ENCODE measurements at places on chromosomes 3 and 15.

DNA sequence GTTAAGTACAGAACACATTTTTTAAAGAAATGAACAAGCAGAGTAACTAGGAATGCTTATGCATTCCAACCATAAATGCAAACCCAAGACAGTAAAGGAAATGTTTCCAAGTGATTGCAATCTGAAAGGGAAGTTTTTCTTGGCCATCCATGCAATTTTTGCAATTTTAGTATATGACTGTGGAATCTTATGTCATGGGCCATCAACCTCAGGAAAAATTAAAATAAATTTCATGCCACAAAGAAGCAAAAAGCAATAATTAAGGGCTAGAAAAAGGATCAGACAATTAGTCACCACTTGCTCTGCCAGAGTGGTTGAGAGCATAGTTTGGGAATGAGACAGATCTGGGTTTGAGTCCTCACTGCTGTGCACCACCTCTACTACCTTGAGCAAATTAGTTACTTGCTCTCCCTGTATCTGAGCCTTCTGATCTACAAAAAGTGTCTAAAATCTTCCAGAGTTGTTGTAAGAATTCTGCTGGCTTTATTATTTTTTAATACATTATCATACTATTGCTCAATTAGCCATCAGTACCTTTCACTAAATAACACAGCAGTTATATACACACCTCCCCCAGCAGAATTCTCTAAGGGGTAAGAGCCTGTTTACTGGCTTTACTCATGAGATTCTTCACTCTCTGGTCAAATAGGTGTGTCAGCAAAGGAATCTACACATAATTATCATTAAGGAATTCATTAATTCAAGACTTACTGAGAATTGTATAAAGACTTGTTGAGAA, 49.7 kb upstream of the FBN1 start:
- no peak for DNase-seq

GRCh38 chr15:67564021-67564967, 21.8 kb downstream of the MAP2K5 start:
- no peak for DNase-seq

DNA sequence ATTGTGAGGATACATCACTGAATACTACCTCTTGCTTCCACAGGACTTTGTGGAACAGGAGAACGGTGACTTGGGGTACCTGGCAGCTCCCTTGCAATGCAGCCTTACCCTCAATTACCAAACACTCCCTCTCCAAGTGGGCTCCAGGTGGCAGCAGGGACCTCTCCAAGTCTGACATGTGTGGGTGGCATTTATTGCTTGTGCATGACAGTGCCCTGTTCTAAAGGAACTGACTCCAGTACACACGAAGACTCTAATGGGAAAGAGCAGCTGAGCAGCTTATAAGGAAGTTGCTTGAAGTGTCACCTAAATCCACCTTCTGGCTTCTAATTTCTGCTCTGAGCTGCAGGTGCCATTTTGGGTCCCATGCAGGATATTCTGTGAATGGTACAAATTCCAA, 174.1 kb upstream of the SLCO3A1 start:
- no peak for DNase-seq

DNA sequence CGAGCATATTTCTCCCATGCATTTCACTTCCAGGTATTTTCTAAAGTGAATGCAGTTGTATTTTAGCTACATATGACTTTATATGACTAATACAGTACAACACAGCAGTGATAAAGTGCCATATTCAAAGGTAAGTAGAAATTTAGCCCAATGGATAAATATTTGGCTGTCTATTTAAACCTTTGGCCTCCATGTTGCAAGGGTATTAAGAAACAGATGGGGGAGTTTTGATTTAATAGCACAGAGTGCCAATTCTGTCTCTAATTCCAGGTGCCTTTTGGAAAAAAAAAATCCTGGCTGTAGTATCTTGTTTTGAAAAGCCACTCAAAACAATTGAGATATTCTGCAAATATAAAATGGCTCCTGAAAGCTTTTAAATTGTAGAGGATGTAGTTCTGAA, 44.9 kb upstream of the SGO1 start:
- no peak for DNase-seq

DNA sequence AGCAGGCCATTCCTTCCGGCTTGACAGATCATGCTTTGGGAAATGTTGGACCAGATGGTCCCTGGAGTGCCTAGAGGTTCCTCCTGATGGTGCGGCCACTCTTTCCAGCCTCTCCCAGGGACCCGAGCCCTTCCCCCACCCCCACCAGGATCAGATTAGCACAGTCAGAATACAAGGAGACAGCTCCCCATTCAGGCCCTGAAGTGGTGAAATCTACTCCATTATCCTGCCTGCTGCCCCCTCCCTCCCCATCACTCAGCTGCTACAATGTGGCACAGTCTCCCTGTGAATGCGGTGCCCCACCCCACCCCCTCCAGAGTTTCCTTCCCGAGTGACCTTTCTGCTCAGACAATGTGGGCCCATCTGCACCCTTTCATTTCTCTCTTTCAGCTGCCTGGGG, 29.4 kb downstream of the RNU5B-1 start:
- DNase-seq: no peak

- DNase-seq: no peak
These were observed 21.0 kb downstream of the RFT1 start for GRCh38 chr3:53109190-53109589.

DNA sequence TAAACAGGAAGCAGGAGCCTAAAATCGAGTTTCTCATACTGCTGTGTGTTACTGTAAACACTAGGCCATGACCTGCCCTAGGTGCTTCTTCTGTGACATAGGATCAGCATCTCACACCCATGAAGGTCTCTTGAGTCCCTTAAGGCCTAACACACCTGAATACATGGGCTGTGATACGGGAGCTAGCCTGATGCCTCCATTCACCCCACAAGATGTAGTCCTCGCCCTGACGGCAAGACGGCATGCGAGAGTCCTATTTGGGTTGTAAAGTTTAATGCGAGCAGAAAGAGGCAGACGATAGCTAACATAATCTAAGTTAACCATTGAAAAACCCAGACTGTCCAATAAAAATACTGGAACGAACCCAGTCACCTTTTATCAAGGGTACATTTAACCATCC, 241.1 kb upstream of the ICE2 start:
- no peak for DNase-seq

DNA sequence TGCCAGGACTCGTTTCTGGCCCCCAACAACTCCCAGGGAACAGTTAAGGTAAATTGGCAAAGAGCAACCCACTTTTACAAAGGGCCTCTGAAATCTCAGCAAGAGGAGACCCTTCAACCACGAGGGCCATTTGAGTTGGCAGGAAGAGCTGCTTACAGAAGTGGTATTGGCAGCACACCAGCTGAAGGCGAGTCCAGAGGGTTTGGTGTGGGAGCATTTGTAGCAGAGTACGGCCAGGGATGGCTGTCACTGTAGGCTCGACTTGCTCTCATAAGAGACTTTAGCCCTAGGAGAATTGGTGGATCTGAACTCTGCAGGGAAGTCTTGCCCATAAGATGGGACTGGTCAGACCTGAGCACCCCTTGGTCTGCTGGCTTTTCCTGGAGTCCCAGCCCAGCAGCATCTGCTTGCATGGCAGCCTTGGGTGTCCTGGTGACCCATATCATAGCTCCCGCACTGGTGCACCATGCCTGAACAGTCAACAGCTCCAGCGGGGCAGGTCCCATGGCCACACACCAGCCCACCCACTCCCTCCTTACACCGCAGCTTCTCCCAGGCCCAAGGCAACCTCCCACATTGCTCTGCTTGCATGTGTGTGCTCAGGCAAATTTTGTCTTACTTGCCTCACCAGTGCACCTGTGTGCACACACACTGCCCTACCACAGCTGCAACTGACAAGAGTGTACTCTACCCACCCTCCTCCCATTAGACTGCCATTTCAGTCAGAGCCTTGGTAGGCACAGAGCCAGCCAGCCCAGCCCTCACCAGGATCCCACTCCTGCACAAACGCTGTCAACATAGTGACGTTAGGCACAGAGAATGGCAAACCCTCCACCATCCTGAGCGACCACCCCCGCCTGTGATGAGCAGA, 861.6 kb upstream of the DPPA4 start:
- no peak for DNase-seq

DNA sequence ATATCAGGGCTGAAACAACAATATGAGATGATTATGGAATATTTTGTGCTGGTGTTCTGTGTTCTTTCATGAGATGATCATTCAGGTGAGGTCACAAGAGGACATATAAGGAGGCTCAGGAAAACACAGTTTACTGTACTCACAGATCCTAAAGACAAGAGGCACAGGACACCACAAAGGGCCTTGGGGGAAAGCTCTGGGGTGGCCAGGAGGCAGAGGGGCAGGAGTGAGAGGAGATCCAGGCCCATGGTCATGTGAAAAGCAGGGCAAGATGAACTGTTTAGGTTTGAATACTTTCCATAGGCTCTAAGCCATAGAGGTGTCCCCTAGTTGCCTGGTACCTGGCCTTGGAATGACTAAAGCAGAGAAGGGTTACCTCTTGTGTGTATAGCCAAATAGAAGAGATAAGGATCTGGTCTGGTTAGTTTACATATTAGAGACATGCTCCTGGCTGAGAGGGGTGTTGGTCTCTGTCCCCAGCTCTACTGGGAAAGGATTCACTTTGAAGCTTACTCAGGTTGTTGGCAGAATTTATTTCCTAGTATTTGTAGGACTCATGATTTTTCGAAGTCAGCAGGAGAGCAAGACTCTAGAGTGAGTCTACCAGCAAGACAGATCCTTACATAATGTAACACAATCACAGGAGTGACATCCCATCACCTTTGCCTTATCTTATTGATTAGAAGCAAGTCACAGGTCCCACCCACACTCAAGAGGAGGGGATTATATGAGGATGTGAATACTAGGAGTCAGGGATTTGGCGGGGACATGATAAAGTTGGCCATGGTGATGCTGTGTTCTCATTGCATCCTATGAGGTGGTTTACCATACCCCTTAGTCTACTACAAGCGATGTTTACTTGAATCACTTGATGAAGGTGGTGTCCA, 11.3 kb upstream of the TM4SF1 start:
- DNase-seq: no peak

- no peak for DNase-seq
These were observed 303.8 kb downstream of the RPLP1 start for GRCh38 chr15:69756440-69756839.

DNA sequence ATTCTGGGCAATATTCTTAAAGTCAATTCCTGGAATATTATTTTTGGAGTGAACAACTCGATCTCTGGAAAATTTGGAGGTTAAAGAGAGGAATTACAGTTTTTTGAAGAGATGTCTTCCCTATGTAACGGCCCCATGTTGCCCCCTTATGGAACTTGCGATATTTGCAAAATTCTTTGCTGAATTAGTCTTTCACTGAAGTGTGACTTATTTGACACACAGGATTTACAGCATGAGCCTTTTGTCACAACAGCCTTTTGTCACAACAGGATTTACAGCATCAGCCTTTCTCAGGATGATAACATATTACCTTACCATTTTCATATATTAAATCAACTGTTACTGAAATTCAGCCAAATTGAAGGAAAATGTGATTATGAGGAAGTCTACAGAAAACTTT, 37.8 kb upstream of the SPTSSB start:
- DNase-seq: no peak

DNA sequence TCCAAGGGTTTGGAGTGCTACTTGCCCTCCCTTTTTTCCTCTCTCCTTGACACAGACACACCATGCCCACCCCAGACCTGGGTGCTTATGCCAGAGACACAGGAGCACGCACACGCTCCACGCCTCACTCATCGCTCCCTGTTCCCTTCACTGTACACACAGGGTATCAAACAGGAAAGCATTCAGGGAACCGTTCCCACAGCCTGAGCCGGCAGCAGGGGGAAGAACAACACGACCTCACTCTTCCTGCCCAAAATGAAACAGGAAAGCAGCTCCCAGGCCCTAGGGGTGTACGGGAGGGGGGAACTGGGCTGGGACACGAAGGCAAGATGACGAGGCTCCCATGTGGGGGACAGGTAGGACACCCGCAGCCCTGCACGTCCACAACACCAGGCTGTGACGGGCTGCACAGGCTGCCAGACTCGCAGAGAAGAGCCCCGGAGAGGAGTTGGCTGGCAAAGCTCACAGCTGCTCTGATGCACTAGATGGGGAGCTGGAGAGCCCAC, 11.2 kb downstream of the DLL4 start:
- no peak for DNase-seq

DNA sequence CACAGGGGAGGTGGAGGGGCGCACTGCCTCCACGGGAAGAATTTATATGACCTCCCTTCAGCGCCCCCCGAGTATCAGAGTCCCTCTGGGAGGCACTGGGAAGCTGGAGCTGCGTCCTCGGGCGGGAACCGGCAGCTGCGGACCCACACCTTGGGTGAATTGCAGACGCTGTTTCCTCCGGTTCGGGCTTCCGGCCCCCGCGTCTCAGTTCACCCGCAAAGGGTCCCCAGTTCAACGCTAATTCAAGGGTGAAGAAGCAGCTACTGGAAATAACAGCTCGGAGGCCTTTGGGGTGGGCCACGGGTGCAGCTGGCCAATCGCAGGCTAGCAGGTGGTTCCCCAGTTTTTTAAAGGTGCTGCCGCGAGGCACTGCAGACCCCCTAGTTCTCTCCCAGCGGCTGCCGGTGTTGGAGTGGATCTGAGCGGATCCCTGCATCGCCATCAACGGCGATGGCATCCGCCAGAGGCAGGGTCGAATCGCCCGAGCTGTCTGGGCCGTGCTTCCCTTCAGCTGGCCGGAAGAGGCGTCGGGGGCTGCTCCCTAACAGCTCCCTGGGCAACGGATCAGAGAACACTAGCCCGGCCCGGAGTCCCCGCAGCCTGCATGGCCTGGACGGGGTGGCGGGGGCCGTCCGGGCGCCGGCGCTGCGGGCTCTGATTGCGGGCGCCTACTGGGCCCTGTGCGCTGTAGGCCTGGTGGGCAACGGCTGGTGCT, 19.4 kb upstream of the ADAMTS7 start:
- DNase-seq: no peak

DNA sequence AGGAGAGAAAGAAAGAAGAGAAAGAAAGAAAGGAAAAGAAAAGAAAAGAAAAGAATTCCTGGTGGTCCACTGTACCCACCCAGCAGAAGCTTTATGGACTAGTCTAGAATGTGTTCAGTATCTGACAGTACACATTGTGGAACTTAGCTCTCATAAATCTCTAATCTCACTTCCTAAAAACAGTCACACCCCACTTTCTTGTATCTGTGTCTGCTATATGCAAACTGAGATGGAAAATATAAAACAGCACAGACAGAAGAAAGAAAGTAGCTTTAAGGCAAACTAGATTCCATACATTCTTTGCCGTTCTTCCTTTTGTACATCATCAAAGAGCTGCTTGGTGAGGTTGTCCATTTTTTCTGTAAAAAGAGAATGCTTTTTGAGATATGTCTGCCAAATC, 41.1 kb upstream of the GNB5 start:
- no peak for DNase-seq

- DNase-seq: no peak
These were observed 64.8 kb downstream of the OXNAD1 start for GRCh38 chr3:16329826-16330129.

DNA sequence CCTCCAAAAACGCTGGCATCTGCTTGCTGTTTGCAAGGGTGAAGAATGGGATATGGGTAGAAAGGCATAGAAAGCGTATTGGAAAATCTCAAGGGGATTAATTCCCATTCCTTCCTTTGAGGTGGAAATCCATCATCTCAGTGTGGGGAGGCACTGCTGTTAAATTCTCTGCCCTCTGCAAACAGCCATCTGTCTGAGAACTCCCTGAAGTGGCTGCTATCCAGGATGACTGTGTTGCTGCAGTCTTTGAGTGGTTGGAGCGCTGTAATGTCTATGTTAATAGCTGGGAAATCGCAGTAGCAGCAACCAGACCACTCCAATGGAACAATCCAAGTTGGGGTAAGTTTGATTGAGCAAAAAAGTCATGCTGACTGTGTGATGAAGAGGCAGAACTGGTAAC, 625.9 kb downstream of the NLGN1 start:
- no peak for DNase-seq

Data from stimulated activated CD4-positive, alpha-beta T cell treated with anti-CD3 and anti-CD28 coated beads, TNF-alpha, amount 100 ng/mL, for 1 hour (primary cell).